ENCODE measurements at places on chromosomes 1 and 21. TPM values are rescaled to one million over a fixed set of nuclear protein-coding genes. Genes with fewer than 3 reads are reported as not detected.

VPS45 gene
- 43.3 TPM for total RNA-seq

TRIM67 gene
- not detected for total RNA-seq

TFF1 gene
- not detected for total RNA-seq

RHD gene
- total RNA-seq, result not detected

TMEM35B gene
- total RNA-seq, result 19.4 TPM

PLEKHA6 gene
- 4.3 TPM for total RNA-seq

CDK11B gene
- 6.6 TPM for total RNA-seq

AADACL4 gene
- not detected for total RNA-seq

INAVA gene
- total RNA-seq, result not detected

FAM43B gene
- not detected for total RNA-seq

TMEM269 gene
- not detected for total RNA-seq

TTC34 gene
- total RNA-seq, result under 0.01 TPM

TSPEAR gene
- 0.19 TPM for total RNA-seq

GBP1 gene
- 40.2 TPM for total RNA-seq

ITGB2 gene
- 0.16 TPM for total RNA-seq

SIM2 gene
- not detected for total RNA-seq

STIL gene
- 7.0 TPM for total RNA-seq

B3GALT5 gene
- 0.06 TPM for total RNA-seq

SPRR3 gene
- not detected for total RNA-seq

TMIGD3 gene
- total RNA-seq, result not detected

DNAJC6 gene
- total RNA-seq, result 14.5 TPM

SMIM11 gene
- 14.1 TPM for total RNA-seq

UCK2 gene
- total RNA-seq, result 72.8 TPM

SUSD4 gene
- 0.13 TPM for total RNA-seq

PGBD5 gene
- 0.25 TPM for total RNA-seq

S100A9 gene
- total RNA-seq, result 1.2 TPM

UBR4 gene
- total RNA-seq, result 67.0 TPM

LDLRAD2 gene
- 0.06 TPM for total RNA-seq

RIPK4 gene
- 0.06 TPM for total RNA-seq

ICOSLG gene
- 14.0 TPM for total RNA-seq

KCNJ6 gene
- total RNA-seq, result not detected

CLEC20A gene
- not detected for total RNA-seq

TUT4 gene
- 10.4 TPM for total RNA-seq

TSPAN1 gene
- total RNA-seq, result 0.49 TPM

TMEM54 gene
- 10.0 TPM for total RNA-seq

AQP10 gene
- total RNA-seq, result not detected

SAMSN1 gene
- 0.25 TPM for total RNA-seq

A3GALT2 gene
- total RNA-seq, result not detected

GPR61 gene
- under 0.01 TPM for total RNA-seq

GCSAML gene
- total RNA-seq, result under 0.01 TPM

PROX1 gene
- 0.49 TPM for total RNA-seq

ZNF436 gene
- 27.4 TPM for total RNA-seq

NEK2 gene
- 19.4 TPM for total RNA-seq

NR1I3 gene
- not detected for total RNA-seq

ADAMTS4 gene
- 9.7 TPM for total RNA-seq

C1orf141 gene
- not detected for total RNA-seq

TEX38 gene
- not detected for total RNA-seq

SH2D5 gene
- 1.4 TPM for total RNA-seq

RIMKLA gene
- 0.06 TPM for total RNA-seq

RSBN1 gene
- 26.7 TPM for total RNA-seq

SYCP1 gene
- not detected for total RNA-seq

SFN gene
- total RNA-seq, result 0.16 TPM

All from bladder microvascular endothelial cell (primary cell).